ENCODE measurements at places on chromosomes 4 and X.

DNA sequence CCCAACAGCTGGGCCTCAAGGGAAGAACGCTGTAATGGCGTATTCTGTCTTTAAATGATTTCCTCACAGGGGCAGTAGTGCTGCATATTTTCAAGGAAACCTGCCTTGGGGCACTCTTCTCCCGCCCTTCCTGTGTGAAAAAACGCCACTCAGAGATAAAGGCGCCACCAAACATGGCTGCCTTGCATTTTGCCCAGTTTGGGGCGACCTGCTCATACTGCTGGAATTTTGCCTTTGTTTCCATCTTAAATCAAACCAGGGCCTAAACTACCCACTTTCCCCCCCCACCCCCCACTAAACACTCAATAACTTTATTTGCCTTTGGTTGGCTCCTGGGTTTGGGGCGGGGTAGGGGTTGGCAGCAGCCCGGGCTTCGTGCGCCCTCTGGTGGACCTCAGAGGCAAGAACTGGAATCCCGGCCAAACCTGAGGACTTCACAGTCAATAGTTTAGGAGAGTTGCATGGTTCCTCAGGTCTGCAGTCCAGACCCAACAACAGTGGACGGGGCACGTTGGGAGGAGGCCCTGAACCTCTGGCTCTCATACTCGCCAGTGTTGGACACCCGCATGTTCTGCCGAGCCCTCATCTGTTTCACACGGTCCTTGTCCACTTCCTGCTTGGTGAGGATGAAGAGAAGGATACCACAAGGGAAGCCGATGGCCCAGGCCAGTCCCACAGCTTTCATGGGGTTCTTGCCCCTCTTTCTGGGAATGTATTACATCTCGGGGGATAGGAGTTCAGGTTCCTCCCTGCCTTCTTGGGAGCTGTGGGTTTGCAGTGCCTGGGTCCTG lies 220.1 kb upstream of the STK26 start:
- DNase-seq: peak; percentile 60

GRCh38 chr4:146243141-146243882 lies 29.0 kb downstream of the REELD1 start:
- DNase-seq: peak; percentile 4

DNA sequence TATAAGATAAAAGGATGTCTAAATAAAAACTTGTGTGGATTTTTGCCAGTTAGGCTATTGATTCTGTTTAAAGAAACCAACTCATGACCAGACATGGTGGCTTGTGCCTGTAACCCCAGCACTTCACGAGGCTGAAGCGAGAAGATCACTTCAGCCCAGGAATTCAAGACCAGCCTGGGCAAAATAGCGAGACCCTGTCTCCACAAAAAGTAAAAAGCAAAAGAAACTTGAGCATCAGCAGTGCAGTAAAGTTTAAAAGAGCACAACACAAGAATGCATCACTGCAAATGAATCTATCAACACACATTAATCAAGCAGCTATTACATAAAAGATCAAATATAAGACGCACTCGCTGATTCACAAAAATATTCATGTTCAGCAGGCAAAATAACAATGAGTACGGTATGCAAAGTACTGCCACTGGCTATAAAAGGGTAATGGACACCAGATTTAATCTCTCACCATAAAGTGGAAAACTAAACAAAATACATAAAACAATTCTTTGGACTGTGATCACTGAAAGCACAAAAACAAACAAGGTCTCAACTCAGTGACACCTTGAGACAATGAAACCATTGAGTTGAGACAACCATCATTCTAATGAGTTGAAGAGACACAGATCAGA lies 41.3 kb downstream of the LRBA start:
- no peak for DNase-seq

GRCh38 chr4:74891037-74891436 lies 41.9 kb upstream of the PARM1 start:
- no peak for DNase-seq

DNA sequence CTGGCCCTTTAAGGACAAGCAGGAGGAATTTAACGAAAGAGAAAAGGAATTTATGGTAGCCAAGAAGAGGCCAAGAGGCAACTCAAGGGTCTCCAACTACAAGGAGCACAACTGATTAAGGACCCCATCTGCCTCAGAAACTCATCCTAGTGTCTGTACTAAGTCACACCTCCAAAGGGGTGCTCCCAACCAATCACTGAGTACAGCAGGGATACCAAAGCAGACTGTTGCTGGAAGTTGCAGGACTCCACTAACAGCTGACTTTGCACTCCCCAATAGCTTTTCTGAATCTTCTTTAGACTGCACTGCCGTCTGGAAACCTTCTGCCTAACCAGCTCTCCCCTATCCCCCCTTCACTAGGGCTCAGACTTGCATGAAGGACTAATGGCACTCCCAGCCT lies 50.6 kb downstream of the ATP11C start:
- no peak for DNase-seq

Measured in activated T-helper 1 cell treated with Interleukin-2 at 50 U/mL for 16 hours (primary cell).